ENCODE measurements at places on chromosomes 5 and 9. TPM values are rescaled to one million over a fixed set of nuclear protein-coding genes. Genes with fewer than 3 reads are reported as not detected.

GRCh38 chr9:38368731-38369130 lies 23.8 kb upstream of the ALDH1B1 start:
- no peak for DNase-seq

- no peak for DNase-seq
These were observed 21.2 kb downstream of the OXCT1 start for GRCh38 chr5:41848983-41849382.

DNA sequence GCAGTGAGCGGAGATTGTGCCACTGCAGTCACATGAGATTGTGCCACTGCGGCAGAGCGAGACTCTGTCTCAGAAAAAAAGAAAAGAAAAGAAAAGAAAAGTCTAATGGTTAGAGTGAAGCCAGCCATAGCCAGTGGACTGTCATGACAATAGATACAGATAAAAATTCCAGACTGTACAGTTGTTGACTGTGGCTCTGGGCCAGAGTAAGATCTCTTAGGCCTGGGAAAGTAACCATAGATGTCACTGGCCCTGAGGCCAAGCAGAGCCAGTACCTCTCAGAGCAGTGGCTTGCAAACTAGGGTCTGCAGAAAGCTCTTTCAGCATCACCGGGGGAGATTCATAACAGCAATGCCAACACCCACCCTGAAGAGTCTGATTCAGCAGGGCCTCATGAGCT lies 44.1 kb upstream of the SUB1 start:
- DNase-seq = no peak

GRCh38 chr5:30676223-30676840 lies 517.2 kb upstream of the CDH6 start:
- no peak for DNase-seq

- DNase-seq = no peak
These were observed 28.6 kb downstream of the LSM11 start for GRCh38 chr5:157772127-157772526.

GRCh38 chr9:87712801-87713277 lies 13.1 kb upstream of the CTSL start:
- no peak for DNase-seq

DNA sequence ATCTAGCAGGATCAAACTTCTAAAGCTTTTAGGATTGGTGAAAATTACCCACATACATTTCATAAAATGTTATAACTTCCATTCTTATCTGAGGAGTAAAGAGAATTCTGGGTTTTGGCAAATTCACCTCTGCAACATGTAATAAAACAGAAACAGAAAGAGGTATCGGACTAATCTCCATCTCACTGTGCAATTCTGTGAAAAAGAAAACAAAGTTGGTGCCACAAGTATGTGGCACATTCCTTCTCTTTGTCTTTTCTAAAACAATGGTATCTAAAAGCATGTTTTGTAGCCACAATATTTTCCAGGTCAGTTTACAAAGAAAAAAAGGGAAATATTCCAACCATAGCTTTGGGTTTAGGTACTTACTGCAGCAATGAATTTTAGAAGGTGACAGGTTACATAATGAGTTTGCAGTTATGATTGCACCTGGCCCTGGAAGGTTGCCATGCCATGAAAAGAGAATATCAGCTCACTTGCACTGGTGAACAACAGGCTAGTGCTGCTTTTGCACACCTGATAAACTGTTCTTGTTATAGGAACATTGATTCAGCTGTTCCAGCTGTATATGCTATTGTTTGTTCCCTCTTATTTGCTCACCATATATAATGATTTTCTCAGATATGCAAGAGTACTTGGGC lies 491.3 kb upstream of the MEF2C start:
- no peak for DNase-seq

Gene RNF14
- total RNA-seq = 55.9 TPM

Gene PCDHGB4
- 6.5 TPM for total RNA-seq

Gene PITX1
- 0.42 TPM for total RNA-seq
